Activated T-helper 17 cell treated with anti-CD3 and anti-CD28 coated beads, Interleukin-2, amount 50 U/mL, for 72 hours (primary cell): ENCODE measurements at places on chromosomes 16 and 17.
A peak's percentile ranks its signal among the peaks of the same experiment; 100 is the strongest.

DNA sequence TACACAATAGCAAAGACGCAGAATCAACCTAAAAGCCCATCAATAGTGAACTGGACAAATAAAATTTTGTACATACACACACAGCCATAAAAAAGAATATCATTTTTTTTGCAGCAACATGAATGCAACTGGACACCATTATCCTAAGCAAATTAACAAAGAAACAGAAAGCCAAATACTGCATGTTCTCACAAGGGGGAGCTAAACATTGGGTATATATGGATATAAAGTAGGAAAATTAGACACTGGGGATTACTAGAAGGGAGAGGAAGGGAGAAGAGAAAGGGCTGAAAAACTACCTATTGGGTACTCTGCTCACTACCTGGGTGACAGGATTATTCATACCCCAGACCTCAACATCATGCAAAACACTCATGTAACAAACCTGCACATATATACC, 28.2 kb downstream of the ADAMTS18 start:
- ATAC-seq = no peak

- no peak for ATAC-seq
These were observed 1.3 kb upstream of the CIAO3 start for GRCh38 chr16:741986-742629.

DNA sequence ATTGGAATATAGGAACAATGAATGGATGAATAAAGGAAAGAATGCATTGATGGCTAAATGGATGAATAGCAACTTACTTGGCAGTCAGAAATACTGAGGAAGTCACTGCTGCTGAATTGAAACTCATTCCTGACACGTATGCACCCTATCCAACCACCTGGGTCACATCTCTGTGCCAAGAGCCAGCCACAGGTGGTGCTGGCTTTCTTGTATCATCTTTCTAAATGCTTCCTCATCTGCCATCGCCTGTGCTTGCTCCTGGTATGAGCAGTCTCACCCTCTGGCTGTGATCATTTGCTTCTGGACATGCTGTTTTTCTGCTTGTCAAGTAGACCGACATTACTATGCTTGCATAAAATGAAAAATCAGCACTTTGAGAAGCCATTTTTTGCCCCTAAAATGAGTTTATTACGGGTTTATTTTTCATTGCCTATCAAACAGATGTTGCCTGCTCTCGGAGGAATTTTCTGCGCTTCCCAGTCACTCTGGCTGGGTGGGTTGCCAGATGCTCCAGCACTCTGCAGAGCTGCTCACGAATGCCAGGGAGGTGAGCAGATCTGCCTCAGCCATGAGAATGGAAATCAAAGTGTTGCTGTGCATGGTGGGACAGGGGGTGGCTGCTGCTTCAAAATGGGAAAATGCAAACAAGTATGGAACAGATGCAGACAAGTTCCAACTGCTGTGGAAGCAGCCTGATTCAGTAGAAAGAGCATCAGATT, 1349.6 kb upstream of the CDH8 start:
- no peak for ATAC-seq

- no peak for ATAC-seq
These were observed 11.9 kb upstream of the ENGASE start for GRCh38 chr17:79062691-79063090.

DNA sequence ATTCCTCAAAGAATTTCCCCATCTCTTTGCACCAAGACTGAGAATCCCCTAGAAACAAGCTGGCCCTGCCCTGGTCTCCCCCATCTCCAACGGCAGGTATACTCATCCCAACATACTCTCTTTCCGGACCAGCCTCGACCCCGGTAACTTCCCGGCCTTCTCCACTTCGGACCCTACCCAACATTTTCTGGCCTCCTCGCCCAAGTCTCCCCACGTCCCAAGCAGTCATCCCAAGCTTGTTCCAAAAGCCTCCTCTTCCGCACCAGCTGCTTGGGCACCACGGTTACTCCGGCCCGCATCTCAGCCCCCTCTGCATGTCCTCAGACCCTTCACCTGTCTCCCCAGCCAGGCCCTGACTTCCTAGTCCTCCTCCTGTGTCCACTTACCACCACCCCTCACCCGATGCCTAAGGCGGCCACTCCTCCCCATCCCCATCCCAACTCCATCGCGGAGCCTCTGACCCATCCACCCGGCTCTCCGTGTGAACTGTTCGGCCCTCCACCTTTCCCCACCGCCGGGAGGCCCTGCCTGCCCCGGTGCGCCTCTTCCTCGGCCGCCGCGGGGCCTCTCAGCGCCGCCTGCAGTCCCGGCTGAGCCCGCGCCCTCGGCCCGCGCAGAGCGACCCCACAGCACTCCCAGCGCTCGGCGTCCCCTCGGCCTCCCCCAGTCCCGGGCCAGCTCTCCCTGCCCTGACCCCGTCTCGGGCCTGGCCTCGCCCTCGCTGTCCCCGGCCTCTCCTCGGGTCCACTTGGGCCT, 994 bp downstream of the PITPNA start:
- ATAC-seq = peak; percentile 17

DNA sequence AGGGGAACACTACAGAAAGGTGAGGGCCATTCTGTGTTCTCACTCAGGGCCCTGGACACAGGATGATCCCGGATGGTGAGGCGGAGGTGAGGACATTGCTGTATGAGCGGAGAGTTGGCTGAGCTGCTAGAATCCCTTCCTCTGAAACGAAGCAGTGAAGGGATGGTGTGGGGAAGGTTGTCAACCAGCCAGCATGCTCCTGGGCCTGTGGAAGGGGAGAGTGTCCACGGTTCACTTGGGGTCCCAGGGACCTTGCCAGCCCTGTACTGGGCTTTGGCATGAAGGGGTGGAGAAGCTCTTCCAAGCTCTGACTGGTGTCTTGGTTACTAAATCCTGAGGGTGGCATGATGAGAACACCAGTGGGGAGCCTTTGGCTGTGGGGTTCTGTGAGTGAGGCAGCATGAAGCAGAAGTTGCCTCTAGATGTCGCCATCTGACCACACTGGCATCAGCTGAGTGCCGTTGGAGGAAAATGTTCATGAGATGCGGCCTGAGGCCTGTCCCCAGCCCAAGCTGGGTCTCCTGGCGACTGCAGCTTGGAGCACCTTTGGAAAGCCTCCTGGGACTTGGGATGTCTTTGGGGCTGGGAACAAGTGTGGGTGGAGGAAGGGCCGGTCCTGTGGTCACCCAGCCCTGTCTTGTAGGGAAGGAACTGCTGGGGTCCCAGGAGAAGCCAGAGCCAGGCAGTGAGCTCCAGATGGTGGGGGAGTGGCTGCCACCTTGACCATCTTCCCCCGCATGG, 14.8 kb downstream of the PDP2 start:
- ATAC-seq = peak; percentile 94

GRCh38 chr17:9367156-9367555, 208.5 kb downstream of the STX8 start:
- no peak for ATAC-seq

- ATAC-seq = no peak
These were observed 275.3 kb downstream of the SHISA9 start for GRCh38 chr16:13176711-13177110.

DNA sequence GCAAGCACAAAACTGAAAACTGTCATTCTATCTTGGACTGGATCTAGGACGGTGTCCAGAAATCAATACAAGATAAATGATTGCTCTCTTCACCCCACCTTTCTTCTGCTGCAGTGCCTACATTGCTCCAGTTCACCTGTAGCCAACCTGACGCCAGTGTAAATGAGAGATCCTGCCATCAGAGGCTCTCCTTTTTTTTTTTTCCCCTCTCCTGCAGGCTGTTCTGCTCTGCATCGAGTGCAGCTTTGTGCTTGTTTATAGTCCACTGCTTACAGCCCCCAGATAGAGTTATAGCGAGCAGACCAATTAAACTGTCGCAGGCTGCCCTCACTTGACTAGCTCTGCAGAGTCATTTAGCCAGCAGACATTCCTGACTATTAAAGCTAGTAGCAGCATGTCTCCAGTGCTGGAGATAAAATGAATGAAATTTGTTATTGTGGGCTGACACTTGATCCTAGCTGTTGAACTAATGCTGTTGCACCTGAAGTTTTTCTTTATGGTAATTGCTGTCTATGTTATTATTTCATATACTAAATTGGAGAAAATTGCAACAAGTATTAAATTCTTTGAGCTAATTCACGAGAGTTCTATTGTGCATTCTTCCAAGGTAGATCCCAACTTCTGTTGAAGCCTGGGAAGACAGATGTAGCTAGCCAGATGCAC, 257.1 kb downstream of the FTO start:
- no peak for ATAC-seq

- ATAC-seq = no peak
These were observed 27.7 kb downstream of the WWOX start for GRCh38 chr16:78127130-78127529.

DNA sequence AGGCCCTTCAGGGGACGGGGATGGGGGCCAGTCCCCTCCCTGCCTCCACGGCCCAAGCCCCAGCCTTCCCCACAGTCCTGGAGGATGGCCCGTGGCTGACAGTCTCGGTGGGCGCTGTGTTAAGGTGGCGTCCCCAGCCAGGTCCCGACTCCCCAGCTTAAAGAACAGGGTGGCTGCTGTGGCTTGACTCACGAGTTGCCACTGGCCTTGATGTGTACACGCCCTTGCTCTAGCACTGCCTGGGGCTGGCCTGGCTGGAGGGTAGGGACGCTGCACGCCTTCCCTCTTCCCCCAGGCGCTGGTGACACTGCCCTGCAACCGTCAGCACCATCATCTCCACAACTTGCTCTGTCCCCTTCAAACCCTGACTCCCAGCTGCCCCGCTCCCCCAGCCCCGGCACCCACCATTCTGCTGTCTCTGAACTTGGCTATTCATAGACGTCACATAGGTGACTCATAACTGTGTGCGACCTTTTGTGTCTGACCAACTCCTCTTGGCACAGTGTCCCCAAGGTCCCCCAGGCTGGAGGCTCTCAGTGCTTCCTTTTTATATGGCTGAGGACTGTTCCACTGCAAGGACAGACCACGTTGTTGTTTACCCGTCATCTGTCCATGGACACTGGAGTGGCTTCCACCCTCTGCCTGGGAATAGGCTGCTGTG, 6.3 kb downstream of the GNPTG start:
- peak; percentile 42 for ATAC-seq

GRCh38 chr16:11566398-11566797, 20.3 kb downstream of the LITAF start:
- no peak for ATAC-seq

GRCh38 chr17:19935169-19935568, 42.5 kb downstream of the AKAP10 start:
- no peak for ATAC-seq
